ENCODE measurements at places on chromosomes 5 and 9.
A peak's percentile ranks its signal among the peaks of the same experiment; 100 is the strongest.

- DNase-seq: peak; percentile 4
These were observed 291.8 kb upstream of the DAB2 start for GRCh38 chr5:39716532-39717028.

DNA sequence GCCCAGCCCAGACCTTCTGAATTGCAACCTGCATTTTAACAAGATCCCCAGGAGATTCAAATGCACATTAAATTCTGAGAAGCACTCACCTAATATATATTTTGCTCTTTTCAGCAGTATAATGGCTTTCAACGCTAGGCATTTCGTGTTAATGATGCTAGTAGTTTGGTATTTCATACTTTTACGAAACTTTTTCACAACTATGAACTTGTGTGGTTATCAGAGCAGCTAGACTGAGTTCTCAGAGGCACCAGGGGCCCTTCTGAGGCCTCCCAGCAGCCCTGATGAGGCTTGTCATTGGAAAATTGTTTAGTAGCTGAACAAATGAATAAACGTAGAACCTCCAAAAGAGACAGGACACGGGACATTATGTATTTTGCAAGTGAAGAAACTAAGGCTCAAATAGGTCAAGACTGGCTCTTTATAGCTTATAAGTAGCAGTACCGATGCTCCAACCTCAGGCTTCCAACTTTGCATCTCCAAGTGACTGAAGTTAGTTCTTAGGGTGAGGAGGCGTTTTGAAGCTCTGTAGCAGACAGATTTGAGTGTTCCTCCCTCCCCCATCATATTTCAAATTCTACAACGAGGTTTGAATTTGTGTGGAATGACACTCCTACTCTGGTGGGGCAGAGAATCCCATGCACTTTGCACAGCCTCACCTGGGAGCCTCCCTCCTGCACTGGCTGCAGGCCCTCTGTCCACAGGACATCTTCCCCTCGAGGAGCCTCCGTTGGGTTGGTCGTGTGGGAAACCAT lies 121.1 kb upstream of the SLC25A48 start:
- DNase-seq: no peak

DNA sequence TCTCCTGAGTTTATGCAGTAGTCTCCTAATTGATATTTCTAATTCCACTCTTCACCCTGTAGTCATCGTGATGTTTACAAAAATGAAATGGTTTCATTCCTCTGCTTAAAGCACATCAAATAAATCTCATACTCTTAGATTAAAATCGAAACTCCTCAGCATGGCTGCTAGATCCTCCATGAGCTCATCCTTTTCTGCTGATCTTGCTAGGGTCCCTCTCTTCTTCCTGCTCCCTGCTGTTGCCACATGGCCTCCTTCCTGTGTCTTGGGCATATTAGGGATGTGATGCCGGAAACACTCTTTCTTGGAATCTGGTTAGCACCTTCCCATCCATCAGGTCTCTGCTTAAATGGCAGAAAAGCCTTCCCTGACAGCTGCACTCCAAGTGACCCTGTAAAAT lies 59.5 kb upstream of the MEGF10 start:
- DNase-seq: no peak

- DNase-seq: no peak
These were observed 123.7 kb downstream of the EBF1 start for GRCh38 chr5:158976035-158976434.

DNA sequence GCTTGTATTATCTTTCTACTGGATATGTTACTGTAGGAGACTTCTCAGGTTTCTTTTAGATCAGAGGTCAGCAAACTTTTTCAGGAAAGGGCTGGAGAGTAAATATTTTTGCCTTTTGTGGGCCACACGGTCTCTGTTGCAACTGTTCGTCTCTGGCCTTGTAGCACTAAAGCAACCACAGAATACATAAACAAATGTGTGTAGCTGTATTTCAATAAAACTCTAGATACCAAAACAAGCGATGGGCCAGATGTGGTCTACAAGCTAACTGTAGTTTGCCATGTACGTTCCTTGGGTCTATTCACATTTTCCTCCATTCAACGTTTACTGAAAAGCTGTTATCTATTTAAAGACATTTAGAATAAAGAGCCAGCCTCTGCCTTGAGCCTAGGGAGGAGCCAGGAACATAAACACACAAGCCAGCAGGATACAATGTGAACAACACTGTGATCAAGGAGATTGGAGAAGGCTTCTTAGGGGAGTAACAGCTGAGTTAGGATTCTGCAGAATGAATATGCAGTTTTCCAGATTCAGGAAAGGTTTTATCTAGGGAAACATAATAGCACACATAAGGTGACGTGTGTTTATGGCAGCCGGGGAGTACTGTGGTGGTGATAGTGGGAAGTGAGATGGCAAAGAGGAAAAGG lies 33.0 kb upstream of the HOMER1 start:
- no peak for DNase-seq

- DNase-seq: no peak
These were observed 572.8 kb downstream of the TLE1 start for GRCh38 chr9:81116340-81117137.

- no peak for DNase-seq
These were observed 10.4 kb upstream of the APTX start for GRCh38 chr9:33011831-33012230.

DNA sequence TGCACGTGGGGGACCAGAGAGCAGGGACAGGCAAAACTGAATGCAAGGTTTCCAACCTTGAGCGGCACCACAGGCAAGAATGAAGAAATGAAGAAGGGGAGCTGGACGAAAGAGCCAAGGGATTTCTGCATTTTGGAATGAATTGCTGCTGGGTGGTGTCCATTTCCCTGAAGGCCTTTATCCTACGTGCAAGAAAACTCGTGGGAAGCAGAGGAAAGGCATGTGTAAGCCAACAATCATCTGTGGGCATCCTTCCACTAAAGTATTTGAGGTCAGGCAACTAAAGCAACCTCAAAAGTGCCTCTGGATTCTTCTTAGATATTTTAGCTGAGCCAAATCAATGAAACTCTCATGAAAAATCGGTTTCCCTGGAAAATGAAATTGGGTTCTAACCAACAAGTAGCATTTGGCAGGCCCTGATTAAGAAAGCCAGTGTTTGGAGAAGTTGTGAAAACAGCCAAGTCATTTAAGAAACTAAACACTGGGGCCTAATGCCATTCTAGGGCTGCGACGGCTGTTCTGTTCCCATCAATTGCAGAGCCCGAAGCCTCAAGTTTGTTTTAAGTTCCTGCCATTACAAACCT lies 4.7 kb upstream of the TGFBI start:
- DNase-seq: no peak

DNA sequence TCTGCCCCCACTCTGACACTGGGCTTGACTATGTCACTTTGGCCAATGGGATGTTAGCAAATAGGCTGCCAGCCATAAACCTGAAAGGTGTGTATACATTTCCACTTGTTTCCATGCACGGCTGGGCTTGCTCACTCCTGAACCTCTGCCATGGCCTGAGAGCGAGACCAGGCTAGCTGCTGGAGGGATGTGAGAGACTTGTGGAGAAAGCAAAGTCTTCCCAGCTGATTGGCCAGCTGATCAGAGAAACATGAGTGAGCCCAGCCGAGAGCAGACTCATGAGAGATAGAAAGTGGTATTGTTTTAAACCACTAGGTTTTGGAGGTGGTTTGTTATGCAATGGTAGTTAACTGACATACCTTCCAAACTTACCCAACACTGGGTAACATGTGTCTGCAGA lies 13.9 kb downstream of the FAM193B start:
- DNase-seq: no peak

GRCh38 chr5:95786821-95787418 lies 35.6 kb downstream of the GLRX start:
- DNase-seq: no peak

GRCh38 chr5:90095292-90096060 lies 314.1 kb downstream of the CETN3 start:
- DNase-seq: no peak

GRCh38 chr5:134527156-134527960 lies 1.9 kb downstream of the JADE2 start:
- peak; percentile 74 for DNase-seq

DNA sequence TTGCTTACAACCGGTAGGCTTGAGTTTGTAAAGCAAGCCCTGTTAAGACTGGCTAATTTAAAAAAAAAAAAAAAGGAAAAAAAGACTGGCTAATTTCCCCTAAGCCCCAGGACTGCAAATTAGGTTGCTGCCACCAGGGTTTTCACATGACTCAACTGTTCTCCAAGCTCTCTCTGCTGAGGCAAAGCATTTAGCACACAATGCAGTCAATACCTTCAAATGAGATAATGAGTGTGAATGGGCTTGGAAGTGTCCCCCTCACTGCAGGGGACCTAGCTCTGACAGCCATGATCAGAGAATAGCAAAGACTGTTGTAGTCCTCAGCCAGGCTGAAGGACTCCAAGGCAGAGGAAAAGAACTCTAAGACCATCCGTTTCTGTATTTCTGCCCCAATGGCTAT lies 42.8 kb upstream of the ZSWIM6 start:
- no peak for DNase-seq

GRCh38 chr5:113373426-113373825 lies 61.4 kb downstream of the TSSK1B start:
- no peak for DNase-seq

GRCh38 chr5:160824301-160825001 lies 27.6 kb downstream of the ATP10B start:
- DNase-seq: no peak

GRCh38 chr9:13480693-13481092 lies 201.2 kb upstream of the MPDZ start:
- no peak for DNase-seq

GRCh38 chr5:74575741-74576538 lies 64.6 kb downstream of the ENC1 start:
- peak; percentile 15 for DNase-seq

DNA sequence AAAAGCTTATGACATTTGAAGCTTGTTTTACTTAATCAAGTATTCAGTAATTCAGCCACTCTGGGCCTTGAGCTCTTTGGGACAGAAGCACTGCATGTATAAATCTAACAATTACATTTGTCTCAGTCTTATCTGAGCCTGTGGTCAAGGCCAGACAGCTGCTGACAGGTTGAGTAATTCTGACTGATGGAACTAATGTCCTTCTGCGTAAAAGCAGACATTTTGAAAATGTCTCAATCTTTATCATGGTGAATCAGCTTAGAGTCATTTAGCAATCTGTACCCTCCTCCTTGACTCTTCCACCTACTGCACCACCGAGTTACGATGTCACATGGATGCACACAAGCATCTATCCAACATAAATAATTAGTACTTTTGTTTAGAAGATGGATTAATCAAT lies 400.0 kb downstream of the ARRDC3 start:
- no peak for DNase-seq

DNA sequence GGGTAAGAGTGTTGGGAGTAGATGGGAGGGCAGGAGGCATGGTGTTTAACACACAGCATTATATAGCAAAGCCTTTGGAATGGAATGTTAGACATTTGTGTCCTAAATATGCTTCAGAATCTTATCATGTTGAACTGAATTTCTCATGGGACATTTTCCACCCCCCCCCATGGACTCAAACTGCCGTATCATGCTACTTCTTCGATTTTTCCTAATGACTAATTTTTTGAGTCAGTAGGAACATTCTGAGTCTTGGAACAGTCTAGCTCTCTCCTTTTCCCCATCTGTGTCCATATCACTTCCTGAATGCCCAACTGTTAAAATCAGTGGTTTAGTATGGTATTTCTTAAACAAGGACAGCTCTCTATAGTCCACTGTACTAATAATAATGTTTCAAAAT lies 380.6 kb downstream of the TLE4 start:
- no peak for DNase-seq

DNA sequence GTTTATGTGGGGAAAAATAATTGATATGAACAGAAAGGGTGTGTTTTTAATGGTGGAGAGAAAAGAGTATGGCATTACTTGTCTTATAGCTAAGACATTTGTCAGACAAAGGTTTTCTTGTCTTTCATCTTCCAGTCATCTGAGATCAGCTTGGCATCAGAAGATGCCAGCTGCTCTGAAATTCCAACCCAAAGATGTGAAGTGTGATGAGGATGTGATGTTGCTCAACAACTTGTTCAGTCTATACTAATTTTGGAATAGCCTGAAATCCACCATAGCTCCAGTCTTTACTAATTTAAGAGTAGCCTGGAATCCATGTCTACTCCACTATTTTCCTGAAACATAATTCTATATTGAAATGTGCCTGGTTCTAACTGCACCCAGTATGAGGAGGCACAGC lies 182.3 kb downstream of the CFAP90 start:
- no peak for DNase-seq

DNA sequence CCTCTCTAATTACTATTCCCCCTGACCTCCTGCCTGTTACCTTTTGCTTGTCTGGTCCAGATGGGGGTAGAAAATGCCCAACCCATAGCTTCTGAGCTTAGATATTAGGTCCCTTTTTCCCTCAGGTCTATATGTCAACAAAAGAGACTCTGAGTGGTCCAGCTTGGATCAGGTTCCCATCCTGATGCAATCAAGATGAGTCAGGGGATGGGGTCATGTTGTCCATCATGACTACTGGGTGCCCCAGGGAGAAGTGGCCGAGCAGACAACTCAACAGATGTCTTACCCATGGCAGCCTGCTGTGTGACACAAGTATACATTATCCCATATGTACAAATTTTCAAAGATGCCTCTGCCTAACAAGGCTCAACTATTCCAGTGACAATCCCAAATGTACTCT lies 9.1 kb upstream of the ANKH start:
- no peak for DNase-seq

DNA sequence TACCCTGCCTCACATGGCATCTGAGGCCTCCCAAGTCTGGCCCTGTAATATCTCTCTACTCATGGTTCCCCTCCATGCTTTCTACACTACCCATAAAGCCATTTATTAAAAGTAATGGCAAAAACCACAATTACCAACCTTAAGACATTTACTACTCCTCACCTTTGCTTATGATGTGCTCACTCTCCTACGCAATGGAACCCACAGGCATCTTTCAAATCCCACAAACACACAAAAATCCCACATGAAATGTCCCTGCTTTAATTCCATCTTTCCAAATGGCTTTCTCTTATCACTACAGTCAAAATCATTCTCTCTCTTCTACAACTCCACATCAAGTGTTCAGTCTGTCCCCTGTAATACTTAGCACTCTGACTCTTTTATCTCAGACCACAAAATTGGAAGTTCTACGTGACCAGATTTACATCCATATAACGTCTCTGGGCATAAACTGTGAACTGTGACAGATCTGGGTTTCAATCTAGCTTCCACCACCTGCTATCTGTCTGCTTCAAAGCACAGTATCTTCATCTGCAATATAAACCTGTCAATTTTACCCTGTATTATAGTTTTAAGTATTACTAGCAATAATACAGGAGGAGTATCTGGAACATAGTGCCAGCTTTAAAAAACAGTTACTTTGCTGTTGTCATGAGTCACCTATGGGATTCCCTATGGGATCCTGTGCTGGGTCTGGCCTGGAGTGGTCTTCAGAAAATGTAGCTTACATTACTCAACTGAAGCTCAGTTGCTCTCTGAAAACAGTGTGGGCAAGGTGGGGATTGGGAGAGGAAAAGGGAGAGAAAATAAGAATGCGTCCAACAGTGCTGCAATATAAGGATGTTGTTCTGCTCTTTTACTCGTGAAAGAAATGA lies 137.1 kb upstream of the TRIM32 start:
- DNase-seq: no peak

DNA sequence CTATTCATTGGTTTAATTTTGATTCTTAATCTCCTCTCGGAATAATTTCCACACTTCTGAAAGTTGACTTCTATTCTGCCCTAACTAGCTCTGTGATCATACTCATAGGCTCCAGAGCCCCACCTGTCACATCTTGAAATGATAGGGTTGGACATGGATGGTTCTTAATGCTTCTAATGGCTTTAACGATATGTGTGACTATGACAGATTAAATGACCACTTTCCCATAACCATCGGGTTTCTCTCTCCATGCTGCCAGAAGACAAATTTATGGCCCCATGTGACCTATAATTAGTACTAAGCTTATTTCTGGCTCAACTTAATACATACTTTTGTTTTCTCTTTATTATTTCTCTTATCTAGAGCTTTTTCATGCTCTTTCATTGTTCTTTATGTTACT lies 251.1 kb upstream of the TUT7 start:
- DNase-seq: no peak
